Right lobe of liver (tissue), 6 donors: ENCODE measurements at places on chromosomes 1 and 21. TPM values are rescaled to one million over a fixed set of nuclear protein-coding genes. Genes with fewer than 3 reads are reported as not detected.

GRCh38 chr1:212234431-212235395 is 50.5 kb upstream of the PPP2R5A start:
- no peak overlapping the region for H3K4me3 ChIP-seq
- H3K36me3 ChIP-seq = no peaks in the 10 kb centered on the region
- no peaks in the 10 kb centered on the region for H3K27me3 ChIP-seq
- DNase-seq = no peak

The OR2T33 gene
- not detected for total RNA-seq

DNA sequence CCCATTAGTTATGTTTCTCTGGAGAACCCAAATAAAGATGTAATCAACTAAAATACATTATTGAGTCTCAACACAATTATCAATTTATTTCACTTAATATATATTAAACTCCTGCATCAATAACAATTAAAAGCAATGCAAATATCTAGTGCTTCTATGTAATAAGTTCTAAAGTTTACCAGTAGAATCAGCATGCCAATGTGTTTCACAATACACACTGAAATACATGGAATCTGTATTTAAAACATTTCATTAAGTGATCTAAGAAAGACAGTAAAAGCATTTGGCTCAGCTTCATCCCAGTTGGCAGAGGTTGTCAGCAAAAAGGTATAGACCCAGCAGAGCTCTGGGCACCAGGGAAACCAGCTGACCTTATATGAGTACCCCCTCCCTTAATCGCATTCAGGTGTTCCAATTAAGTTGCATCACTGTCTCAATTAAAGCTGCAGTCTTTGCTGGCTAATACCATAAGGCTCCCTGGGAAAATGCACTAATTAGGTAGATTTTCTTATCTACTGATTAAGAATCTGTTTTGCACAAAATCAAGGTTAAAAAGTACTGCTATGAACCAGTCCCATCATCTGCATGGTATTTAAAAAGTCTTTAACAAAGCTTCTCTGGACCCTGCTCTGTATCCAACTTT is 63.1 kb downstream of the NIBAN1 start:
- H3K36me3 ChIP-seq = no peaks in the 10 kb centered on the region
- no peak overlapping the region for H3K4me3 ChIP-seq
- H3K27me3 ChIP-seq = no peaks in the 10 kb centered on the region
- H3K4me1 ChIP-seq = no peaks in the 10 kb centered on the region

GRCh38 chr1:68278221-68278620 is 45.9 kb upstream of the WLS start:
- no peaks in the 10 kb centered on the region for H3K27me3 ChIP-seq
- H3K27ac ChIP-seq = no peak overlapping the region
- no peak overlapping the region for H3K4me3 ChIP-seq
- H3K36me3 ChIP-seq = no peaks in the 10 kb centered on the region
- H3K4me1 ChIP-seq = no peaks in the 10 kb centered on the region

GRCh38 chr1:205301205-205301821 is 20.2 kb downstream of the NUAK2 start:
- peaks cover 37% of the 10 kb centered on the region for H3K36me3 ChIP-seq
- DNase-seq = no peak
- no peaks in the 10 kb centered on the region for H3K4me1 ChIP-seq

The C4BPB gene
- total RNA-seq = 156 TPM

DNA sequence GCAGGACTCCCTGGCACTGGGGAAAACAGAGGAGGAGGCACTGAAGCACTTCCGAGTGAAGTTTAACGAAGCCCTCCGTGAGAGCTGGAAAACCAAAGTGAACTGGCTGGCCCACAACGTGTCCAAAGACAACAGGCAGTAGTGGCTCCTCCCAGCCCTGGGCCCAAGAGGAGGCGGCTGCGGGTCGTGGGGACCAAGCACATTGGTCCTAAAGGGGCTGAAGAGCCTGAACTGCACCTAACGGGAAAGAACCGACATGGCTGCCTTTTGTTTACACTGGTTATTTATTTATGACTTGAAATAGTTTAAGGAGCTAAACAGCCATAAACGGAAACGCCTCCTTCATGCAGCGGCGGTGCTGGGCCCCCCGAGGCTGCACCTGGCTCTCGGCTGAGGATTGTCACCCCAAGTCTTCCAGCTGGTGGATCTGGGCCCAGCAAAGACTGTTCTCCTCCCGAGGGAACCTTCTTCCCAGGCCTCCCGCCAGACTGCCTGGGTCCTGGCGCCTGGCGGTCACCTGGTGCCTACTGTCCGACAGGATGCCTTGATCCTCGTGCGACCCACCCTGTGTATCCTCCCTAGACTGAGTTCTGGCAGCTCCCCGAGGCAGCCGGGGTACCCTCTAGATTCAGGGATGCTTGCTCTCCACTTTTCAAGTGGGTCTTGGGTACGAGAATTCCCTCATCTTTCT is 75.5 kb downstream of the PIK3CD start:
- no peak overlapping the region for H3K4me3 ChIP-seq
- H3K27ac ChIP-seq = no peak overlapping the region
- DNase-seq = no peak

DNA sequence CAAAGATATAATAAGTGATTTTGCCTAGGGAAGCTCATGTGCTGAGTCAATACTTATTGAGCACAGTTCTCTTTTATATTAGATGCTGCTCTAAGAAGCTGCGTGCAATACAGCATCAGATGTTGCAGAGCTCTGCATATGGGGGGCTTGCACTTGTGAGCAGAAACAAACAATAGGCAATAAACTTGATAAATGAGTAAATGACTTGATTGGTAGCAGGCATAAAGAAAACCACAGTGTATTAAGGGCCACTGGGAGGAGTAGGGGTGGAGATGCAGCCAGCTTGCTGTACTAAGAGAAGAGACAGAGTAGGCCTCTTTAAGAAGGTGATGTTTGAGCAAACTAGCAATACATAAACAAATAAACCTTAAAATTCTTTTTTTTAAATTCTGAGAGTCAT is 598.5 kb upstream of the ADAMTS5 start:
- H3K4me3 ChIP-seq = no peak overlapping the region
- H3K27me3 ChIP-seq = no peaks in the 10 kb centered on the region
- H3K4me1 ChIP-seq = no peaks in the 10 kb centered on the region
- H3K36me3 ChIP-seq = no peaks in the 10 kb centered on the region
- H3K27ac ChIP-seq = no peak overlapping the region

DNA sequence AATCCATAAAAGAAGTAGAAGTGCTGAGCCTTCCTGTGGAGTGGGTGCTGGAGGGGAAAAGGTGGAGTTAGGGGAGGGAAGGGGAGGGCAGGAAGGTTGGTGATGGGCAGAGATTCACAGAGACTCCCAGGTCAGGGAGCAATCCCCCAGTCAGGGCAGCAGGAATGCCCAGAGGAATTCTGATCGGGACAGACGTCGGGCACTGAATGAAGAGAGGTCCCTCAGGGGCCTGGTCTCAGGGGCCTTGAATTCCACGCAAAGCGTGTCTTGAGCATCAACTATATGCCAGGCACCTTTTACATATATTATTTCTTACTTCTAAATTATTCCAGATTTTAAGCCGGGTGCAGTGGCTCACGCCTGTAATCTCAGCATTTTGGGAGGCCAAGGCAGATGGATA is 7.2 kb upstream of the PADI1 start:
- H3K36me3 ChIP-seq = no peaks in the 10 kb centered on the region
- H3K27me3 ChIP-seq = no peaks in the 10 kb centered on the region
- no peaks in the 10 kb centered on the region for H3K4me1 ChIP-seq

GRCh38 chr1:101738475-101738874 is 258.3 kb downstream of the OLFM3 start:
- H3K27ac ChIP-seq = no peak overlapping the region
- no peak overlapping the region for H3K4me3 ChIP-seq
- no peaks in the 10 kb centered on the region for H3K27me3 ChIP-seq

The COL6A1 gene
- 48.3 TPM for total RNA-seq

GRCh38 chr1:242623119-242623518 is 98.6 kb upstream of the PLD5 start:
- H3K27me3 ChIP-seq = no peaks in the 10 kb centered on the region
- H3K4me1 ChIP-seq = no peaks in the 10 kb centered on the region
- no peak overlapping the region for H3K27ac ChIP-seq
- no peak overlapping the region for H3K4me3 ChIP-seq

- H3K27ac ChIP-seq = no peak overlapping the region
- no peaks in the 10 kb centered on the region for H3K4me1 ChIP-seq
- H3K4me3 ChIP-seq = no peak overlapping the region
- H3K36me3 ChIP-seq = no peaks in the 10 kb centered on the region
- no peak for DNase-seq
Observed at GRCh38 chr21:35252831-35253230, 203.7 kb upstream of the RUNX1 start.

DNA sequence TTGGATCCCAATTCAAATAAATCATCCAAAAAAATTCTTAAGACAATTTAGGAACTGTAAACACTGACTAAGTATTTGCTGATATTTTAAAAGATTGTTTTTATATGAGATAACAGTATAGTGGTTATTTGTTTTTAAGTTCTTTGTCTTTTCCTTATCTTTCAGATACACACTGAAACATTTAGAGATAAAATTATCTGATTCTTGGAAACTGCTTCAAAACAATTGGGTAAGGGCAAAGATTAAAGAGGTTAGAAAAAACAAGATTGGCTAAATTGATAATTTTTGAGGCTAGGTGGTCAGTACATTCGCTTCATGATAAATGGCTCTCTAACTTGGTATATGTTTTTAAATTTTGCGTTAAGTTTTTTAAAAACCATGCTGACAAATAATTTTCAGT is 117.3 kb downstream of the PSMG1 start:
- H3K36me3 ChIP-seq = no peaks in the 10 kb centered on the region
- H3K27ac ChIP-seq = no peak overlapping the region
- no peaks in the 10 kb centered on the region for H3K4me1 ChIP-seq
- no peak overlapping the region for H3K4me3 ChIP-seq

The OR2L13 gene
- total RNA-seq = not detected

- no peak for DNase-seq
- no peaks in the 10 kb centered on the region for H3K4me1 ChIP-seq
- H3K36me3 ChIP-seq = no peaks in the 10 kb centered on the region
- no peak overlapping the region for H3K4me3 ChIP-seq
Observed at GRCh38 chr1:100794748-100795645, 75.5 kb downstream of the VCAM1 start.

DNA sequence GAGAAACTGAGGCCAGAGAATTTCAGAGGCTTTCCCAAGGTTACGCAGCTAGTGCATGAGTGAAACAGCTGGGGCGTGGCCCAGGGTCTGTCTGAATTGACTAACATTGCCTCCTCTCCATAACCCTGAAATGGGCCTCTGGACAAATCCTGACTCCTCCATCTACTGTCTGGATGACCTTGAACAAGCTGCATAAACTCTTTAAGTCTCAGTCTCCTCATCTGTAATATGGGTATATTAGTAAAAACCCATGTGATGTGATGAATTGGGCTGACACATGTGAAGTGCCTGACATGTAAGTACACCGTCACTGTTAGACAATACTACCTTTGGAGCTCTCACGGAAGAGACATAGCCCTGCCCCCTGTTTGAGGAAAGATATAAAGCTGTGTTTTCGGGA is 12.3 kb upstream of the FGR start:
- H3K27ac ChIP-seq = no peak overlapping the region
- H3K4me1 ChIP-seq = no peaks in the 10 kb centered on the region
- H3K4me3 ChIP-seq = no peak overlapping the region
- H3K36me3 ChIP-seq = no peaks in the 10 kb centered on the region
- no peak for DNase-seq
- no peaks in the 10 kb centered on the region for H3K27me3 ChIP-seq

- H3K27ac ChIP-seq = peak overlapping the region; percentile 73
- DNase-seq = peak; percentile 65
- H3K27me3 ChIP-seq = no peaks in the 10 kb centered on the region
Observed at GRCh38 chr1:32500387-32501209, 35.7 kb downstream of the ZBTB8B start.

The MMEL1 gene
- total RNA-seq = not detected

The RNASEL gene
- total RNA-seq = 1.8 TPM

The CNN3 gene
- 118 TPM for total RNA-seq

GRCh38 chr1:16321176-16321867 is 31.0 kb downstream of the FBXO42 start:
- H3K36me3 ChIP-seq = no peaks in the 10 kb centered on the region
- no peak for DNase-seq
- no peak overlapping the region for H3K4me3 ChIP-seq
- H3K27ac ChIP-seq = no peak overlapping the region

DNA sequence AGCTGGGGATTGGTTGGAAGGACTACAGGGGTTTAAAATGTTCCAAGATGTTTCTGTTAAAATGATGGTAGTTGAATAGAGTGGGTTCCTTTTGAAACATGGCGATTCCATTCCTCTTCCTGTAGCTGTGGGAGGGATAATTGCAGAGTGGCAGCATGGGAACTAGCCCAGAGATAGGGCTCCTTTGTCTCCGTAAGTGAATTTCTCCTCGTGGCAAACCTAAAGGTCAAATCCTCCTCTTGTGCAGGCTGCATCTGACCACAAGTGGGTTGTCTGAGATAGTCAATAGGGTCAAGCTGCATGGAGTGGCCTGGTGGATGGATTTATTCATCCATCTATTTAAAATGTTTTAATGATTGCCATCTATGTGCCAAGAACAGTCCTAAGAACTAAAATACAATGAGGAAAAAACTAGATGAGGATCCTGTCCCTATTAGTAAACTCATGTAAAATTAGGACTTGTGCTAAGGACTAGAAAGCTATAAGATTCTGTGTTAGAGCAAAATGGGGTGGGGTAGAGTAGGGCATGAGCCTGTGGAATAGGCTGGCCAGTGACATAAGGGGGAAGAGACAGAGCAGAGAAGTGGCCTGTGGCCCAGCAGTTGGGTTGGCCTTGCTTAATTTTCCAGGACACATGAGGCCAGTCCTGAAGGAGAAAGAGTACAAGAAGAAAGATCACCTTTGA is 89.1 kb upstream of the IVNS1ABP start:
- no peaks in the 10 kb centered on the region for H3K27me3 ChIP-seq
- no peak overlapping the region for H3K4me3 ChIP-seq
- no peak overlapping the region for H3K27ac ChIP-seq
- no peaks in the 10 kb centered on the region for H3K4me1 ChIP-seq

DNA sequence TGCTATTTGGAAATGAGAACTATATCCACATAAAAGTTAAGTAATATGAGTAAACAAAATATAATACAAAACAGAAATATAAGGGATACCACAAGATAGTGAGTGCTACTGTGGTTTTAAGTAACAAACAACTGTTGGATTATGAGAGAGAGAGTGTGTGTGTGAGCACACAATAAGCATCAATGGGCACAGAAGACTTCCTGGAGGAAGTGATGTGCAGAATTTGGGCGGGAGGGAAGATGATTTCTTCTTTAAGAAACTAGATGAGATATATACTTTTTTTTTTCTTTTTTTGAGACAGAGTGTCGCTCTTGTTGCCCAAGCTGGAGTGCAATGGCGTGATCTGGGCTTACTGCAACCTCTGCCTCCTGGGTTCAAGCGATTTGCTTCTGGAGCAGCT is 7.9 kb upstream of the IER5 start:
- DNase-seq = no peak
- no peak overlapping the region for H3K4me3 ChIP-seq
- H3K36me3 ChIP-seq = no peaks in the 10 kb centered on the region
- H3K27ac ChIP-seq = no peak overlapping the region
- H3K27me3 ChIP-seq = no peaks in the 10 kb centered on the region
- H3K4me1 ChIP-seq = no peaks in the 10 kb centered on the region

GRCh38 chr1:178408871-178409270 is 87.9 kb downstream of the CLEC20A start:
- H3K36me3 ChIP-seq = no peaks in the 10 kb centered on the region
- no peak for DNase-seq
- no peak overlapping the region for H3K4me3 ChIP-seq
- no peaks in the 10 kb centered on the region for H3K4me1 ChIP-seq
- H3K27ac ChIP-seq = no peak overlapping the region
- no peaks in the 10 kb centered on the region for H3K27me3 ChIP-seq

- H3K4me3 ChIP-seq = no peak overlapping the region
- H3K27me3 ChIP-seq = no peaks in the 10 kb centered on the region
- DNase-seq = no peak
- H3K36me3 ChIP-seq = no peaks in the 10 kb centered on the region
- no peak overlapping the region for H3K27ac ChIP-seq
Observed at GRCh38 chr1:2368053-2368744, 23.2 kb downstream of the MORN1 start.

The VCAM1 gene
- 2.5 TPM for total RNA-seq

The KCND3 gene
- 14.5 TPM for total RNA-seq
